ENCODE measurements at places on chromosomes 6 and 20.

DNA sequence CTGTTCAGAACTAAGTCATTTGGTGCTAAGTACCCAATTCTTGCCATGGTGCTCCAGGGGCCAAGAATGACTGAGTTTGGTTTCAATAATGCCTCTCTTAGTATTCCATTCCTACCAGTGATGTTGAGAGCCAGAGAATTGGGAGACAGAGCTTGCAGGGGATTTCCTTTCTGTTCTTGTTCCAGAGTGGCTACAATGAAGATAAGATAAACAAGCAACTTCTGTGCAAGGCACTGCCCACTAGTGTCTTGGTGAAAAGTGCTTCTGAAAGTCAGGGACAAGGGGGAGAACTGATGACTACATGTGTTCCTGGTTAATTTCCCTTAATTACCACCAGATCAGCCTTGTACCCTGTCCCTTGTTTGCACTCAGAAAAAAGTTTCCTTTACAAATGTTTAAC, 421.6 kb downstream of the BCKDHB start:
- DNase-seq, result no peak

DNA sequence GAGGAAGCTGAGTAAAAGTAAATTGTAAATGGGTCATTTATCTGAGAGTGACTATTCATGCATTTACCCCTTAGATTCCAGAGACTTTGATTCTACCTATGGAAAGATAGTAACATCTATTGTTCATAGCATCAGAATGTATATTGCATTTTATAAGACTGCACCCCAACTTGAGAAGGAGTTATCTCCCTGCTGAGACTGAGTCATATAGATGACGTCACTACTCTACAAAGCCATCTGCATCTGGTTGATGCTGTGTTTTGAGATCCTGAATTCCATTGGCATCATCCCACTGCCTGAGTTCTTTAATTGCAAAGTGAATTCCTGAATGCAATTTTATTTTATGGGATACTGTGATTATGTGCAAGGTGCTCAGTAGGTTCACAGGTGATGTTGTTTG, 444.0 kb upstream of the SLC35B3 start:
- no peak for DNase-seq

DNA sequence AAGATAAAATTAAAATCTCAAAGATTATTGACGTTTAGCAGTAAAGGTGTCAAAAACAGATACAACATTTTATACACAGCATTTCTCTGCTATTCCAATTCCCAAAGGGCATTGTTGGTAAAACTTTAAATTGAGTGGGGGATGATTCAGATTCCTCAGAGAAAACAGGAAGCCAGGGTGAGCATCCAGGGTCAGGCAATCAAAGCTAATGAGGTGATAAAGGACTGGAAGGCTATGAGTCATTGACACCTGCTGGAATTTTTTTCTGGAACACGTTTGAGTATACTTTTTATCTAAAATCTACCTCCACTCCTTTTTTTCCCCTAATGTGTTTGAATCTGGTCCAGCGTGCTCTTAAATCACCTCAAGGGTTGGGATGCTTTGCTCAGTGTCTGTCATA, 52.2 kb downstream of the FKBP1C start:
- no peak for DNase-seq

- DNase-seq, result no peak
Measured at GRCh38 chr6:85679445-85680123, 36.9 kb upstream of the SYNCRIP start.

- no peak for DNase-seq
Measured at GRCh38 chr6:28209753-28210535, 15.1 kb upstream of the ZSCAN9 start.

- DNase-seq, result no peak
Measured at GRCh38 chr20:21232546-21233280, 70.4 kb upstream of the XRN2 start.

DNA sequence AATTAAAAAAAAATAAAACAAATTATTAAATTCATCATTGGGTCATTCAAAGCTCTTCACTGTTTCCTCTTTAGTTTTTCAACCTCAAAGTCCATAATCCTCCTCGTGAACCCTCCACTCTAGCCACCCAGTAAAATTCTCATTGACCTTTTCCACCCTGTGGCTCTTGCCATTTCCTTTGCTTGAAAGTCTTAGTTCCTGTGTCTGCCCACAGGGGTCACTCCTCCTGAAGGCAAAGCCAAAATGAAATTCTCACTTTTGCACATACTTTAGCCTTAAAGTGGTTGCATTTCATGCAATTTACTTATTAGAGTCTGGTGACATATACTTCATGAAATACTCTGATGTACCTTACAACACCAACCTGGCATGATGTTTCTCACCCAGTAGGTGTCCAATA, 263.7 kb downstream of the BMP2 start:
- no peak for DNase-seq

- DNase-seq, result no peak
Measured at GRCh38 chr6:119210596-119210995, 132.1 kb upstream of the FAM184A start.

- no peak for DNase-seq
Measured at GRCh38 chr20:47466213-47466612, 35.5 kb upstream of the NCOA3 start.

GRCh38 chr6:143525356-143525755, 13.8 kb upstream of the FUCA2 start:
- no peak for DNase-seq

DNA sequence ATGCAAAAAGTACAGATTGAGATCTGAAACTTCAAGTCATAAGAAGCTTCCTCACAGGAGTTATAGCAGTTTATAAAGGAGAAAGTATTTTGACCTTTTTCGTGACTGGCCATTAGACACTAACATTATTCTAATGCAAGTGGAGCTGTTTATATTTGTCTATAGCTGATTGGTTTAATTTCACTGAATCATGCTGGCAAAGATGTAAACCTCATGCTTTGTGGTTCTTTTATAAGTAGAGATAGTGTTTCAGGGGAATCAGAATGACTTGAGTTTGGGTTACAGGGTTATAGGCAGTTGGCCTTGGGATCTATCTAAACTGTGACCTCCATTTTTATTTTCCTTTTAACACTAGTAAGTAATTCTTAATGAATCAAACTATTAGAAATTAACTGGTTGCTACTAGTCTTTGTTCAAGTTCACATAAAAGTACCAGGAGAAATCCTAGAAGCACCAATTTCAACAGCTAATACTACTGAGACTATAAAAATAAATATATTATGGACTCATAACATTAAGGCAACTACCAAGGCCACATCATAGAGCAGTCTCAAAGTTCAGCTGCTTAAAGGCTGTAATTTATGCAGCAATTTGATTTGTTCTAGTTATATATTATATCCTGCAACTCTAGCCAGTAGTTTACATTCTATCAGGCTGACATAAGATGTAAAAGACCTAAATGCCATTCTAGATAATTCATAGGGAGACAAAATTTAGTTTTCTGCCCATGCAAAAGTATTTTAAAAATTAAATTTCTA, 94.0 kb downstream of the RNGTT start:
- no peak for DNase-seq

DNA sequence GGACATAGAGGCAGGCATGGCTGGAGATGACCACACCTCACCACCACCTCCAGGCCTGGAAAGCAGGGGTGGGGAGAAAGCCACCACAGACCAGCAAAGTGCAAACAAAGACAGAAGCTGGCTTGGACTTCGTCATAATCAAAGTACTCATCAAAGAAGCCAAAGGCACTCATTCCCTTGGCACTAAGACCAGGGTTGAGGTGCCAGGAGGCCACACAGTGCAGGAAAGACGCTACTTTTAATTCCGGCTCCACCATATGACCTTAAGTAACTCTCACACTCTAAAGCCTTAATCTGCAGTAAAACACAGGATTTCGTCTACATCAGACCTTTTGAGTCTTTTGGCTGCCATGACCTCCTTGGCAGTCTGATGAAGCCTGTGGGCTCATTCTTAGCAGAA, 123.1 kb downstream of the HIVEP2 start:
- no peak for DNase-seq

DNA sequence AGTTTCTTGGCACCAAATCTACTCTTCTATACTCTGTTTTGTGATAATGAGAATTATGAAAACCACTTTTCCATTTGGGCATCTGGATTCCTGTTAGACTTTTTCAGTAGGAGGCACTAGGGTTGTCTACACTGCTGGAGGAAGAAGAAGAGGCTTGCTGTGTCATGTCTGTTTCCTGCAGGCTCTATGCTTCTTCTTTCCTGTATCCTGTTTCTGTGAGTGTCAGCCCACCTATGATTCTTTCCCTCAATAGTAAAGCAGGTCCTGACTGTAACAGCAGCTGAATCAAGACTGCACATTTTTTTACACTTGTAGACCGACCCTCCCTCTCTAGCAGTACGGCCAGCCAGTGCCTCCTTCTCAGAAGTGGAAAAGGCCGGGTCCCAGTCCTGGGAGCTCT, 603.9 kb downstream of the HDGFL1 start:
- DNase-seq, result no peak

DNA sequence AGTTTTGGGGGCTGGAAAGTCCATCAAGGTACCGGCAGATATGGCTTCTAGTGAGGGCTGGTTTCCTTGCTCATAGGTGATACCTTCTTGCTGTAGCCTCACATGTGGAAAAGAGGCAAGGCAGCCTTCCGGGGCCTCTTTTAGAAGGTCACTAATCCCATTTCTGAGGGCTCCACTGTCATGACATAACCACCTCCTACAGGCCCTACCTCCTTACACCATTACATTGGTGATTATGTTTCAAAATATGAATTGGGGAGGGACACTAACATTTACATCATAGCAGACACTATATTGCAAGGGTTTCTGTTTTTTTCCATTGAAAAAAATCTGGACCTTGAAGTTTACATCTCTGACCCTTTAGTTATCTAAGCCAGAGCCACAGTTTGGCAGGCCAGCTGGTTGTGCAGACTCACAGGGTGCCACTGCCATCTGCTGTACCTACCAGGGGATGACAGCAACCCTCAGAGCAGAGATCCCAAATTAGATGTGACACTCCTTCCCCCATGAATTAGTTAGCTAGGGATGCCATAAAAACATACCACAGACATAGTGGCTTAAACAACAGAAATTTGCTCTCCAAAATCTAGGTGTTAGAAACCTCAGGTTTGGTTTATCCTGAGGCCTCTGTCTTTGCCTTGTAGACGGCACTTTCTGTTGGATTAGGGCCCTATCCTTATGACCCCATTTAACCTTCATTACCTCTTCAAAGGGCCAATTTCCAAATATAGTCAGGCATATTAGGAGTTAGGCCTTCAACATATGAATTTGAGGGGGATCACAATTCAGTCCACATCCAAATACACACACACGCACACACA, 166.4 kb upstream of the RNF217 start:
- DNase-seq, result no peak

GRCh38 chr6:10177704-10178103, 237.2 kb downstream of the TFAP2A start:
- DNase-seq, result no peak

- DNase-seq, result no peak
Measured at GRCh38 chr20:14865169-14865568, 527.8 kb upstream of the FLRT3 start.

GRCh38 chr6:128914051-128914450, 31.1 kb downstream of the LAMA2 start:
- no peak for DNase-seq

DNA sequence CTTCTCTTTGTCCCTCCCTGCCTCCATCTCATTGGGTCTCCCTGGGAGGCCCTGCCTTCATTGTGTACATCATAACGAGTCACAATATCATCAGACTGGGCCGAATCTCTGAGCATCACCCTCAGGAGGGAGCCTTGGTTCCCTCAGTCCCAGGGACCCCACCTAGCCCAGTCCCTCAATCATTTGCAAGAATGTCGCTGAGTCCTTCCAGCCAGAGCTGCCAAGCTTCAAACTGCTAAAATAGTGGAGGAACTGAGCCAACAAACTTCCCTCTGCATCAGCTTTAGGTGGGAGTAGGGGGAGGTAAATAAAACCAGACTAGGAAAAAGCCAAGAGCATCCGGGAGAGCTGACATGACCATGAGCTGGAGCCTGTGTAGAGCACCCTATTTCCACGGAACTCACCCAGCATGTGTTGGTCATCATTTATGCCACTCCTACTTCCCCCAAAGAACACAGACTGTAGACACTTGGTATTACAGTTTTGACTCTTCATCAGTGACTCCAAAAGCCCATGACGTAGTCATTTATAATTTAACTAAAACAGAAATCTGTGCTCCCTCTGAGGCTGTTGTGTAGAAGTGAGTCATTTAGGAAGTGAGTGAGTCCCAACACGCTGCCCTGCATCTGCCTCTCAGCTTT, 28.8 kb upstream of the IL17A start:
- DNase-seq, result no peak

GRCh38 chr6:108752733-108753590, 95.3 kb upstream of the ARMC2 start:
- DNase-seq, result no peak

DNA sequence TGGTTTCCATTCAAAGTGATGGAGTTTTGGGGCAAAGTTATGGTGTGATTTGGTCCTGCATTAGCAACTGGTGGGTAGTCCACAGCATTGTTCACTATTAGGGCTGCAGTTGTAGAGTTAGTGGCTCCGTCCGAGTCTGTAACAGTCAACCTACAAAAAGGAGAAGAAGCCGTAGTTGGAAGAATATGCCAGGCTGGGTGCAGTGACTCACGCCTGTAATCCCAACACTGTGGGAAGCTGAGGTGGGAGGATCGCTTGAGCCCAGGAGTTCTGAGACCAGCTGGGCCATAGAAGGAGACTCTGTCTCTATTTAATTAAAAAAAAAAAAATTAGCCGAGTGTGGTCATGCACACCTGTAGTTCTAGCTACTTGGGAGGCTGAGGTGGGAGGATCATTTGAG, 69.5 kb downstream of the KIAA0319 start:
- DNase-seq, result no peak

GRCh38 chr6:100435299-100435698, 29.4 kb downstream of the SIM1 start:
- no peak for DNase-seq

DNA sequence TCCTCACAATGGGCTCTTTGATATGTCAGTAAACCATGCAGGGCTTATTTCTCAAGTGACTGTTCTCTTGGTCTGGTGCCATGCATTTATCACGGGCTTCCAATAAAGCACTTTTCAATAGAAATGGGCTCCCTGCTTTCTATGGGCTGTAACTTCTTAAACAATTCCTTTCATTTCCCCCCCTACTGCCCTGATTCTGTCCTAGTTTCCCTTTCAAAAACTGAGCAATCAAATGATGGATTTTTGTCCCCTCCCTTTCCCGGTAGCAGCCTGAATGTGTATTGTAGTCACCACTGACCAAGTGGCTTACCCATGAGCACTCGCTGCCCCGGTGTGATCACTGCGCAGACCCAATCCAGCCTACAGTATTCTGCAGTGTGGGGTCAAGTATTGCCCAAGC, 13.9 kb downstream of the RPS10 start:
- no peak for DNase-seq

- no peak for DNase-seq
Measured at GRCh38 chr20:5918856-5919625, 31.3 kb downstream of the TRMT6 start.

DNA sequence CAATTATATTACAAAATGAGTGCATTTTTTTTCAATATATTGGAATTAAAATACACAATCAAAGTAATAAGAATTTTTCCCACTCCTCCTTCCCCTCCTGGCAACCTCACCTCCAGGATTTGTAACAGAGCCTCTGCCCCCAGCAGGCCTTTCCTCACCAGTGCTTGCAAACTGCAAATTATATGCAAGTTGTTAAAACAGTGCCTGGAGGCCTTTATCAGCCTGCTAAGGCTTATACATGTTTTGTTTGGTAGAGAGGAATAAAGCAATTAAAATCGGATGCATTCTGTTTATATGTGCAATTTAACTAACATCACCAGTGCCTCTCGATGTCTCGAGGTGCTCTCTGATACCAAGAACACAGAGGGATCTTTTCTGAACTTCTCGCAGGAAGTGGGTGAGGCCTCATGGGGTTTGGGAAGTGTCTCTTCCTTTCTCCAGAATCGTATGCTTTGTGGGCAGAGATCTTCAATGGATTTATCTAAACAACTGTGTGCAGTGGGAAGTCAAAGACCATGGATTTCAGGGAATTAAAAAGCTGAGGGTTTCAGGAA, 186.8 kb downstream of the CDH26 start:
- DNase-seq, result no peak

All from lower lobe of right lung (tissue), 2 donors.